ENCODE measurements at places on chromosomes 1 and 21.

GRCh38 chr1:225709101-225709500 is 56.2 kb upstream of the ENAH start:
- no peak for DNase-seq

- DNase-seq = no peak
Measured at GRCh38 chr21:40833184-40833583, 13.8 kb downstream of the DSCAM start.

GRCh38 chr1:52355847-52356505 is 10.0 kb downstream of the CC2D1B start:
- no peak for DNase-seq

DNA sequence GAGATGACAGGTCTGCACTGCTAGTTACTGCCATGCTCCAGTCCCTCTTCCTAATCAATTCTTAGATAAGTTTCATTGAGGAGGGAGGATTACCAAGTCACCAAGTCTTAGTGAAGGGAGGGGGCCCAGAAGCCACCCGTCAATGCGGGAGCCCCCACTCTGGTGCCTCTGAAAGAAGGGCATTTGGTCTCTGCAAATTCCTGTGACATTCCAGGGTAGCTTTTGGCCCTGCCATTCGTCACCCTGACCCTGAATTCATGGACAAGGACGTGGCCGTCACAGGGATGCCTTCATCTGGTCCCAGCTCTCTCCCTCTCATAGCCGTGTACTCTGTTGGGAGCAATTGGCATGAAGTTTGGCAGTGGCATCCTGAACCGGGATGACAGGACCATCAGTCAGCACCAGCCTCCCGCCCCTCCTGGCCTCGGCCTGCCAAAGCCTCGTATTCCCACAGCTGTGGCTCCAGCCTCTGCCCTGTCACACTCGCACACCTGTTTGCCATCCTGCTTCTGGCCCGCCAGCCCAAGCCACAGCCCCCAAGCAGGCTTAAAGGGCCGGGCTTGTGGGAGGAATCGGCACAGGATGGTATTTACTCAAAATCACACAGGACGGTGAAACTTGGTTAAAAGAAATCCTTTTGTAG is 150.7 kb downstream of the CLIC6 start:
- no peak for DNase-seq

DNA sequence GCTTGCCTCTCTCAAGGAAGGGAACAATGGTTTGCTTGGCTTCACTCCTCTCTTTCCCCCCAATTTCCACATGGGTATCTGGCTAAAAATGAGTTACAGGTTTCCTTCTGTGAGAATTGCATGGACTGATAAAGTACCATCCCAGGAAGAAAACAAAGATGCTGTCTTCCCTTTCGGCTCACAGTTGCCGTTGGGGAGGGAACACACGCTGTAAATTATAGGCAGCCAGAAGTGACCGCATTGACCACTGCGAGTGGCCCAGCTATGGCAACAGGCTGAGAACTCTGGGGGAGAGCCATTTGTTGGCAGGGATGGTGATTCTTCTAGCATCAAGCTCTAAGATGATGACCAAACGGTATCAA is 2.9 kb downstream of the RUNX1 start:
- no peak for DNase-seq

DNA sequence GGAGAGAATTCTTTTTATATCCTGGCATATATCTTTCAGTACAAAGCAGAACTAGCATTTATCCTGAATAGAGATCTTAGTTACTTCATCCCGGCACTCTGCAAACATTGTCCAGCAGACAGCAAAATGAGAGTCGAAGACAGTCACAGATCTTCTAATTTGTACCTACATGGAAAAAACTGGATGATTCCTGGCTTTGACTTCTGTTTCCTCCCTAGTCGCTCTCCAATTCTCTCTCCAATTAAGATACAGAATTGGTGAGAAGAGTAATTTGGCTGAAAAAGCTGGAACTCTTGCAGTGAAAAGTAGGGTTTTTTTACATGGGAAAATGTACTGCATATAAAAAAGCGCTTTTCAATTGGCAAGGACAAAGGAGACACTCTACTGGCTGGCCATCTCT is 151.1 kb upstream of the C8B start:
- no peak for DNase-seq

GRCh38 chr1:61253059-61253735 is 170.8 kb downstream of the NFIA start:
- DNase-seq = peak; percentile 45

- peak; percentile 17 for DNase-seq
Measured at GRCh38 chr1:179251675-179252074, 22.2 kb upstream of the ABL2 start.

DNA sequence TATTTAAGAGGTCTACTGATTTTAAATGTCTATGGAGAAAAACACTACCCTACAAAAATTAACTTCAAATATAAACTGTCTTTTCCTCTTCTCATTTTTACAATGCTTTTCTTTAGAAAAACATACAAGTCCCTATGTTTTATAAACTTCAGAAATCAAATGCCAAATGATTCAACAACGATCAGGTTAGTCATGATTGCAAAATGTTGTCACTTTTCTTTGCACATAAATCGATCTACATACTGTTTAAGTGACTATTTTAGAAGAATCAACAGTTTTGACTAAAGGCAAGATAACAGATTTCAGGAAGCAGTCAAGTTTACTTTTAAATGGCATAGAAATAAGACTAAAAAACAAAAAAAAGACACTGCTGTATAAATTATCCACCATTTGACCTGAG is 168.7 kb downstream of the GPATCH2 start:
- DNase-seq = no peak

GRCh38 chr1:147591261-147591891 is 50.1 kb downstream of the BCL9 start:
- no peak for DNase-seq

GRCh38 chr1:58934706-58935105 is 150.9 kb upstream of the JUN start:
- no peak for DNase-seq

GRCh38 chr1:214541693-214542092 is 9.7 kb downstream of the PTPN14 start:
- DNase-seq = no peak

GRCh38 chr1:209160230-209160629 is 423.3 kb upstream of the CAMK1G start:
- no peak for DNase-seq

GRCh38 chr1:202075389-202075788 is 47.3 kb upstream of the GPR37L1 start:
- no peak for DNase-seq

GRCh38 chr1:220184506-220184905 is 87.7 kb downstream of the RAB3GAP2 start:
- no peak for DNase-seq

- no peak for DNase-seq
Measured at GRCh38 chr1:3530926-3531818, 76.7 kb downstream of the ARHGEF16 start.

GRCh38 chr1:1344655-1345361 is 4.4 kb downstream of the DVL1 start:
- no peak for DNase-seq

- DNase-seq = no peak
Measured at GRCh38 chr1:17711941-17712340, 43.2 kb upstream of the ACTL8 start.

- no peak for DNase-seq
Measured at GRCh38 chr1:205068457-205069040, 15.7 kb downstream of the TMEM81 start.

DNA sequence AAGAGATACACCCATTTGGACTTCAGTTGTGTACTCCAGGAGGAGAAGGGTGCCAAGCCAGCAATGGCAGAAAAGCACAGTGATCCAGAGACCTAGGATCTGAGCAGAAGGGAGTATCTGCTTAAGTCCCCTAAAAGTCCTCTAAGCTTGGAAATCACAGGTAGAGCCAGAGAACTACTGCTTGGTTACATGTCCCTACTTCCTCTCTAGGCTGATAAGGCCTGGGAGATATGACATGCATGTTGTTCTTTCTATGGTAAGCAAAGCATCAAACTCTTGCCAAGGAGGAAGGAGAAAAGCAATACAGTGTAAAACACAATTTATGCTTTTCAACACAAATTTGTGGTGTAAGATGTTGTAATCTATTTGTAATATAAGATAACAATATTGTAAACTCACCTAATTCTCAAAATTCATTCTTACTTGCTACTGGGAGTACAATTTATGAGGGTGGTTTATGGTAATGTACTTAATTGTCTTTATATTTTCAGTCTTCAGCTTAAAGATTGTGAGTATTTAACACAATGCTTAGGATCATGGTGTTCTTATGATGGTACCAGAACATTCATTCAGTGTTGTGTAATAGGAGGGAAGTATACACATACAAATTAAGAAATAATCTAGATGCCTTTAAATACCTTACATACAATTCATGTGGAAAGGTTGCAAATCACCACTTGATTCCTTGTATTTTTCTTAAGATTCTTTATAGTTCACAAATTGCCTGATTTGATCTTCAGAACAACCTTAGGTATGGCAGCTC is 49.1 kb upstream of the GNG12 start:
- no peak for DNase-seq

- no peak for DNase-seq
Measured at GRCh38 chr1:112444269-112444668, 48.3 kb downstream of the CTTNBP2NL start.

- no peak for DNase-seq
Measured at GRCh38 chr21:42028766-42029425, 18.7 kb upstream of the ZBTB21 start.

DNA sequence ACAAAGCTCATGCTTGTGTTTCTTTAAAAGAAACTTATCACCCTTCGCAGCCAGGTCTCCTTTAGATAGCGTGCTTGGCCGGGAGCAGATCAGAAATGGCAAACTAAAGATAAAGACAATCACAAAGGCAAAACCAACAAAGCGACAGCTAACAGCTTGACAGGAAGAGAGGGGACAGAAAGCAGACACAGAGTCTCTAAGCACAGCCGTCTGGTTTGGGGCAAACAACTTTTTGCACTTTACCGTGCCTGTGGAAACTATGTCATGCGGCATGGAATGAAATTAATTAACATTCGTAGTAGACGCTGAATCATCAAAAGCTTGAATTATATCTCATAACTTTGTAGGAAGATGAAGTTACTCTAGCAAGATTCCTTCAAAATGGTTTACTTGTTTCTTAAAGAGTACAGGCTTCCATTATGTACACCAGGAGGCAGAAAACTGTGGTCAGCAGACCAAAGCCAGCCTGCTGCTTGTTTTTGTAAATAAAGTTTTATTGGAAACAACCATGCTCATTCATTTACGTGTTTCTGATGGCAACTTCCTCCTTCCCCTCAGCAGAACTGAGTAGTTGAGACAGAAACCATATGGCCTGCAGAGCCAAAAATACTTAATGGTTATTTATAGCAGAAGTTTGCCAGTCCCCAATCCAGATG is 183.2 kb downstream of the KIF26B start:
- DNase-seq = no peak

GRCh38 chr1:60841116-60842046 is 241.0 kb upstream of the NFIA start:
- DNase-seq = no peak

DNA sequence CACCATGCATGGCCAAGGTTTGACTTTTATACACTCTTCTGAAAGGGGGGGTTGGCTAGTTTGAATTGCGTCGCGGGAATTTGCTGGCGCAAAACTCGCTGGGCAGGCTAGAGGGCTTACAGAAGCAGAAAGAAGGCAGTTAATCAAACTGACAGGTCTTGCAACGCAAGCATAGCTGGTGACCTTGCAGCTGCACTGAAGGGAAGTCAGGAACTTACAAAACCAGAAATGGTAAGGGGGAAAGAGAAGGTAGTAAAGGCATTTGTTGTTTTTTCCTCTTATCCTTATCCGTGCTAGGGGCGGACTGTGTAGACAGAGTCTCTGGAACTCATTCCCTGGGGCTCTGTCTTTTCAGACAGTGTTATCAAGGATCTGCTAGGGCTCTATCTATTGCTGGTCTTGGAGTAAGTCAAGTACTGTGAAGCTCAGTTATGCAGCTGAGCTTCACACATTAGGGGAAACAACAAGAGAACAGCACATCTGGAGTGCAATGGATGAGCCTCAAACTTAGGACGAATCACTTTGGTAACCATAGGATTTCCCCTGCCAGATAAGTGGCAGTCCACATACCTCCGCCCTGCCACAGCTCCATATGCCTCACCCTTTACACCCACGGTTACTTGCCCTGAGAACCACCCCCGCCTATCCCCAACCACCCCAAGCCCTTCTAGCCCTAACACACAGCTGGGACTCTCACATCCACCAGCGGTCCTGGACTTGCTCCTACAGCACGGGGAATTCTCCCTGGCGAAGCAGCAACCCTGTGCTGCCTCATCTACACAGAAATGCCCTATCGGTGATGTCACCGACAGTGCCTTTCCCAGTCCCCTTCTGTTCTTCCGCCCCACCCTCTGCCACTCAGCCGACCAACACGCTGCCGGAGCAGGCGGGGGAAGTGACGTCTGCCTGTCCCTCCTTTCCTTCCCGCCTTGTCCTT is 251.4 kb downstream of the FAM72C start:
- no peak for DNase-seq

DNA sequence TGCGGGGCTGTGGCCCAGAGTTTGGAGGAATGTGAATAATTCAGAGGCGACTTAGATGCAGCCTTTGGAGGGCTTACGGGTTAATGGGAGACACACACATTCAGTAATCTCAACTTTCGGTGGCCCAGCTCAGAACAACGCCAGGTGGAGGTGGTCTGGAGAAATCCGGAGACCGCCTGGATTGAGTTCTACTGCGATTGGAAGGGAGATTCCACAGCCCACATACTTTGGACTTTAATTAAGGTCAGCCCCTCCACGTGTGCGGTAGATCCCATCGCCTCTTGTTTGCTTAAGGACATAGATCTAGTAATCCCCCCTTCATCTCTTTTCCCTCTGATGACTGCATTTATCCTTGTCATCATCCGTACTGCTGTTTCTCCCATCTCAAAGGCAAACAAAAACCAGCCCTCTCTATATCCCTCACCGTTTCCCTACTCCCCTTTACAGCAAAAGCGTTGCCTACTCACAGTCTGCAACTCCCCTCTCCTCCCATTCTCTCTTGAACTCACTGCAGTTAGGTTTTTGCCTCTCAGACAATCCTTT is 720 bp upstream of the BSDC1 start:
- no peak for DNase-seq

DNA sequence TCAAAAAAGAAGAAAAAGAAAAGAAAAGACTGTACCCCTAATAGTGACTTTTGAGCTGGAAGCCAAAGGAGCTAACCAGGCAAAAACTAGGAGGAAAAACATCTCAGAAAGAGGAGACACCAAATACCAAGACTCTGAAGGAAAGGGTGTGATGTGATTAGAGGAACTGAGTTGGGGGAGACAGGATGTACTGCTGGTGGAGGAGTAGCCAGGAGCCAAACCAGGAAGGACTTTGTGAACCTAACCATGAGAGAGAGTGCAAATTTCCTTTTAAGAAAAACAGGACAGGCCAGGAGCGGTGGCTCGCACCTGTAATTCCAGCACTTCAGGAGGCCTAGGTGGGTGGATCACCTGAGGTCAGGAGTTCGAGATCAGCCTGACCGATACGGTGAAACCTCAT is 4.1 kb upstream of the RBP7 start:
- no peak for DNase-seq

GRCh38 chr1:234882898-234883297 is 245.7 kb downstream of the TOMM20 start:
- no peak for DNase-seq

GRCh38 chr1:201349092-201349491 is 28.4 kb downstream of the TNNT2 start:
- DNase-seq = no peak

- DNase-seq = no peak
Measured at GRCh38 chr1:31742462-31743212, 21.5 kb downstream of the ADGRB2 start.

All from NCI-H446 treated with DMSO at 0.1 percent for 48 hours (cell line).